Glomerular endothelial cell (primary cell): ENCODE measurements at places on chromosomes 16 and 17. TPM values are rescaled to one million over a fixed set of nuclear protein-coding genes. Genes with fewer than 3 reads are reported as not detected.

NOG gene
- 12.1 and 64.4 TPM in 2 replicates for total RNA-seq

GRCh38 chr17:4800462-4801196 is 1.5 kb downstream of the C17orf114 start:
- DNase-seq: no peak

TOX3 gene
- total RNA-seq: 0.15 TPM in 1 of 2 replicates, not detected in the other

DNA sequence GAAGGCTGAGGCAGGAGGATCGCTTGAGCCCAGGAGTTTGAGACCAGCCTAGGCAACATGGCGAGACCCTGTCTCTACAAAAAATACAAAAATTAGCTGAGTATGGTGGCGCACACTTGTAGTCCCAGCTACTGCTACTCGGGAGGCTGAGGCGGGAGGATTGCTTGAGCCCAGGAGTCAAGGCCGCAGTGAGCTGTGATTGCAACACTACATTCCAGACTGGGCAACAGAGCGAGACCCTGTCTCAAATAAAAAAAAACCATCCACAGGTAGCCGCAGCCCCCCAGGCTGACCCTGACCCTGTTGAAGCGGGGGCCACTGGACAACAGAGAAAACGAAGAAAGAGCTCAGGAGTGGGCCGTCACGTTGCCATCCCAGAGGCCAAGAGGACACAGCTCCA is 4.0 kb downstream of the SLC43A2 start:
- DNase-seq: no peak

- DNase-seq: no peak
Observed at GRCh38 chr17:40167685-40168261, 9.5 kb upstream of the RAPGEFL1 start.

CACNG5 gene
- total RNA-seq: not detected in 2 replicates

DNA sequence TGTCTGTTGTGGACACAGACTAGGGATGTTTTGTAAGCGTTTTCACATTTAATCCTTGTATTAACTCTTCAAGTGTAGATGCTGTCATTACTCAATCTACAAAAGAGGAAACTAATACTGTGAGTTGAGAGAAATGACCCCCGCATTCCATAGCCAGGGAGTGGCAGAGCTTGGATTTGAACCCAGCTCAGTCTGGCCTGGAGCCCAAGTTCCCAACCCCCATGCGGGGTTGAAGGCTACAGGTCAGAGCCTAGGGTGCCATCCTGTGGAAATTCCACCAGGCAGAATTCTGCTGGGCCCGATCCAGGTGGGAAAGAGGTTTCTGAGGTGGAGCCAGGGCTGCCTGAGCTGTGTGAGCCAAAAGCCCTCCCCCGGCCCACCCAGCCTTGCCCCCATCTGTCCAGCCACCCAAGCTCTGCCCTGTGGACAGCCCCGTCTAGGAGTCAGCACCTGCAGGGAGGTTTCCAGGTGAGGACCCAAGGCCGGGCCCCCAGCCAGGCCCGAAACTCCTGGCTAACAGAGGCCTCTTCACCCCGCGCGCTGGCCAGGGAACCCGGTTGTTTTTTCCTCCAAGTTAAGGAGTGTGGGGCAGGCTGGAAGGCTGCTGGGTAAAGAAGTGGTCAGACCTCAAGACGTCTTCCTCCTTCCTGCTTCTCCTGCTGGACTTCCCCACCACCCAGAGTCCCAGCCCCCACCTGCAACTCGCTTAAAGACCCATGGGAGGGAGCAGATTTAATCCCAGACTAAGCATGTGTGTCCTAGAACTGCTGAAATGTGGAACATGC is 5.7 kb downstream of the MMP15 start:
- DNase-seq: no peak

- DNase-seq: no peak
Observed at GRCh38 chr17:33864758-33865229, 390.3 kb upstream of the CCL2 start.

- no peak for DNase-seq
Observed at GRCh38 chr17:67855504-67856324, 30.4 kb downstream of the BPTF start.

DNA sequence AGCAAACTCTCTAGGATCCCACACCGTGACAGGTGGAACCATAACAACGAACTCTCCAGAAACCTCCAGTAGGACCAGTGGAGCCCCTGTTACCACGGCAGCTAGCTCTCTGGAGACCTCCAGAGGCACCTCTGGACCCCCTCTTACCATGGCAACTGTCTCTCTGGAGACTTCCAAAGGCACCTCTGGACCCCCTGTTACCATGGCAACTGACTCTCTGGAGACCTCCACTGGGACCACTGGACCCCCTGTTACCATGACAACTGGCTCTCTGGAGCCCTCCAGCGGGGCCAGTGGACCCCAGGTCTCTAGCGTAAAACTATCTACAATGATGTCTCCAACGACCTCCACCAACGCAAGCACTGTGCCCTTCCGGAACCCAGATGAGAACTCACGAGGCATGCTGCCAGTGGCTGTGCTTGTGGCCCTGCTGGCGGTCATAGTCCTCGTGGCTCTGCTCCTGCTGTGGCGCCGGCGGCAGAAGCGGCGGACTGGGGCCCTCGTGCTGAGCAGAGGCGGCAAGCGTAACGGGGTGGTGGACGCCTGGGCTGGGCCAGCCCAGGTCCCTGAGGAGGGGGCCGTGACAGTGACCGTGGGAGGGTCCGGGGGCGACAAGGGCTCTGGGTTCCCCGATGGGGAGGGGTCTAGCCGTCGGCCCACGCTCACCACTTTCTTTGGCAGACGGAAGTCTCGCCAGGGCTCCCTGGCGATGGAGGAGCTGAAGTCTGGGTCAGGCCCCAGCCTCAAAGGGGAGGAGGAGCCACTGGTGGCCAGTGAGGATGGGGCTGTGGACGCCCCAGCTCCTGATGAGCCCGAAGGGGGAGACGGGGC is 1.3 kb downstream of the SPN start:
- no peak for DNase-seq

DNA sequence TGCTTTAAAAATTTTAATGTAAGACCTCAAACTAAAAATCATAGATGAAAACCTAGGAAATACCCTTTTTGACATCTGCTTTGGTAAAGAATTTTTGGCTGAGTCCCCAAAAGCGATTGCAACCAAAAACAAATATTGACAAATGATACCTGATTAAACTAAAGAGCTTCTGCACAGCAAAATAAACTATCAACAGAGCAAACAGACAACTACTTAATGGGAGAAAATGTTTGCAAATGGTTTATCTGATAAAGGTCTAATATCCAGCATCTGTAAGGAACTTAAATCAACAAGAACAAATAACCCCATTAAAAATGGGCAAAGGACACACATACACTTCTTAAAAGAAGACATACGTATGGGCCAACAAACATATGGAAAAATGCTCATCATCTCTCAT is 242.5 kb downstream of the BCAS3 start:
- DNase-seq: no peak

DNA sequence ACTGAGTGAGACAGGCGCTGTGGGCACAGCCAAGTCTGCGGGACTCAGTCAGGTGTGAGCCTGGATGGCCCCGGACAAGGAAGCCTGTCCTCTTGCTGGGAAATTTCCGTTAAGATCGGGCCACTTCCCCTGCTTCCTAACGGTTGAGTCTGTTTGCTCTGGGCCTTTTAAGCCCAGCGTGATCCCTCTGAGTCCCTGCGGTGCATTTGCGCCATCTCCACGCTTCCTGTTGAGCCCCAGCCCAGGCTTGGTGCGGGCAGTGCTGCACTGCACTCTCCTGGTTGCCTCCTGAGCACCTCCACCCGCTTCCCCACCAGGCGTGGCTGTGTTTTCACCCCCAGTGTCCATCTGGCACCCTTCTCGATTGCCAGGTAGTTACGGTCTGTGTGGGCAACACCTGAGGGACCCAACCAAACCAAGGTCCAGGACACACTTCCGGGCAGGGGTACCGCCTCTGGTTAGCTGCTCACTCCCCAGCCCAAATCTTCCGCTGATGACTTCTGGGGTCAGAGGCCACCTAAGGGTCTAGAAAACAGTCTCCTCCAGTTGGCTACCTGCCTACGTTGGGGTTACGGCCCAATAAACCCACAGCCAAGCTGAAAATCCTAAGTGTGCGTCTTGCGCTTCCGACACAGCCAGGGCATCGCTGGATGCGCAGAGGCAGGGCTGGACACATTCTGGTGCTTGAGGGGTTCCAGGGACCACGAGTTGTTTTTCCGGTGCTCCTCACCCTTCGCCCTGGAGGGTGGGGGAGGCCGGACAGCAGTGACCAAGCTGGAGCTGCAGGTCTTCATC is 1.4 kb upstream of the SLC25A10 start:
- no peak for DNase-seq

RAB26 gene
- total RNA-seq: 0.48 and 1.3 TPM in 2 replicates

GNGT2 gene
- total RNA-seq: 1.4 and 2.9 TPM in 2 replicates
